Hematopoietic multipotent progenitor cell (in vitro differentiated cells): ENCODE measurements at places on chromosomes 12 and 14.

DNA sequence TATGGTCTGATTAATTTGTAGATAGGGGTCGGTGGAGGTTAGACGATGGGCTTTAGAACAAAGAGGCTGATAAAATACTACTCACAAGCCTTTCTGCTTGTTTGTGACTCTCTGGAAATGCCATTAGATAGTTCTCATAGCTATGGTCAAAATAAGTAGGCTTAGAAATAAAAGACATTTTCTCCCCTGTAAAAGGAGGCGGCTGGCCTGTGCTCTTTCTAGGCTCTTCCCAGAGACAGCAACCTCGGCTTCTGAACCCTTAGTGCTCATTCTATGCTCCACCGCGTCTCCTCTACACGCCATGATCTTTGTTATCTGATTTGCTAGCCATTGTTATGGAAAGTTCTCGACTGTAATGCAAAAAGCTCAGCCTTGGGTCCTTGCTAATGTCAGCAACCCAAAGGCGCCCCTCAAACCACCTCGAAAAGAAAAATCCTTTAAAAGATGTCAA is 64.5 kb downstream of the CRADD start:
- no peak for DNase-seq

GRCh38 chr12:68804657-68805591 is 3.1 kb upstream of the MDM2 start:
- DNase-seq, result no peak

DNA sequence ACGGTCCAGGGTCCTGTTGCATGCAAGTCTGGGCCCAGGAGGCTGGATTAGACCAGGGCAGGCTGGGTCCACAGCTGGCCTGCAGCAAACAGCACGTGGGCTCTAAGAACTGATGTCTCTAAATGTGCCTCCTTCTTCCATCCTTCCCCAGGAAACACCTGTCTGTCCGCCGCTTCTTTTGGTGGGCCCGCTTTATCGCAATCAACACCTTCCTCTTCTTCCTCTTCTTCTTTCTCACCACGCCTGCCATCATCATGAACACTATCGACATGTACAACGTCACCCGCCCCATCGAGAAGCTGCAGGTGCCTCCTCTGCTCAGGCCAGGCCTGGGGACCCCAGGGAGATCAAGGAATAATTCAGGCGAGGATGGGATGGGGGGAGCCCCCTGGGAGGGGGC is 28.3 kb downstream of the NGB start:
- DNase-seq, result peak; percentile 78

DNA sequence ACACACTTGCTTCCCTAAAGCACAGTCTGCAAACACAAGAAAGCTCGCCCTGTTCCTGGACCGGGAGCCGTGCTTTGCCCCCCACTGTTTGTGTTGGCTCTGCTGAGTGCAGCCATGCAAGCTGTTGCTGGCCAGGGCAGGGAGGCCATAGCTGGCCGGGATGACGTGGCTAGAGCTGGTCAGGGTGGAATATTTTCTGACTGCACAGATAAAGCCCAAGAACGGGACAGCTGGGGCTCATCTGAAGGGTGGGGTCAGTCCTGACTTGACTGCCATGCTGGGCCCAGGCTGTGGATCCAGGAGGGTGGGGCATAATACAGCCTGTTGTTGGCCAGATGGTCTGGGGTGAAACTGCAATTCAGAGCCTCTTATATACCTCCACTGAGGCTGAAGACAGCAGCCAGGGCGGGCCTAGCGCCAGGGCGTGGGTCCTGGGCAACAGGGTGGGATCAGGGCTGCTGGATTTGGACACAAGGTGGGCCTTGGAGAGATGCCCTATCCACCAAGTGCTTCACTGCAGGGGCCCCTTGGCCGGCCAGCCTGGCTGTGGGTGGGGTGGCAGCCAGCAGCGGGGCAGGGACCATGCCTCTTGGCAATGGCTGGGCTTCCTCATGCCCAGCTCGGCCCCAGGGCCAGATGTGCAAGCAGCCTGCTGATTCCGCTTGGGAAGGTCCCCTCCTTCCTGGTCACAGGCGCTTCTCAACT is 14.8 kb downstream of the KMT5A start:
- no peak for DNase-seq

DNA sequence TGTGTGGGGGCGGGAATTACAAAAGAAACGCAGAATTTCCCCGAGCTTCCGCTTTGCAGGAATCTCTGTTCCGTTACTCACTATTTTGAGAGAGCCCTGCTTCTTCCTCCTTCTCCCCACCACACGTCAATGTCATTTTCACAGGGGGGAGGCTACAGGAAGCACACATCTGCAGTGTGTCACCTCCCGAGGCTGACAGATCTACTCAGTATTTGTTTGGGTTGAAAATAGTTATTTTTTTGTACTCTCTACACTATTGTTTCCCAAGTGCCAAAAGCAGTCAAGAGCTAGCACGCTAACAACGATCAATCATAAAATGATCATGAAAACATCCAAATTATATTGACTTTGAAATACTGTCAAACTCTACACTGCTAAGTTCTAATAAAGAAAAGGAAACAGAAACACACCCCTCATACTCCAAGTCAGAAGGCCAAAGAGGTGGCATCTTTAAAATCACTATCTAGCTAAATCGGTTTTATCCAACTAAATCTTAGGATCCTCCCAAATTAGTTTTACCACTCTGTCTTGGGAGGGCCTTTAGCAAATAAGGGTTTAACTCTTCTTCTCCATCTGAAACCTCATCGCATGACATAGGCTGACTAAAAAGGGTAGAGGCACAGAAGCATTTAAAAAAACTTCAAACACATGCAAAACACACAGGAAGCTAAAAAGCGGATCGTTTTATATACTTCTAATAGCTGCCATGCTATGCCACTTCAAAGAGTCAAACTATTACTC is 51.8 kb downstream of the FOXN3 start:
- peak; percentile 26 for DNase-seq

GRCh38 chr14:101586531-101587430 is 25.5 kb downstream of the DIO3 start:
- DNase-seq, result no peak

DNA sequence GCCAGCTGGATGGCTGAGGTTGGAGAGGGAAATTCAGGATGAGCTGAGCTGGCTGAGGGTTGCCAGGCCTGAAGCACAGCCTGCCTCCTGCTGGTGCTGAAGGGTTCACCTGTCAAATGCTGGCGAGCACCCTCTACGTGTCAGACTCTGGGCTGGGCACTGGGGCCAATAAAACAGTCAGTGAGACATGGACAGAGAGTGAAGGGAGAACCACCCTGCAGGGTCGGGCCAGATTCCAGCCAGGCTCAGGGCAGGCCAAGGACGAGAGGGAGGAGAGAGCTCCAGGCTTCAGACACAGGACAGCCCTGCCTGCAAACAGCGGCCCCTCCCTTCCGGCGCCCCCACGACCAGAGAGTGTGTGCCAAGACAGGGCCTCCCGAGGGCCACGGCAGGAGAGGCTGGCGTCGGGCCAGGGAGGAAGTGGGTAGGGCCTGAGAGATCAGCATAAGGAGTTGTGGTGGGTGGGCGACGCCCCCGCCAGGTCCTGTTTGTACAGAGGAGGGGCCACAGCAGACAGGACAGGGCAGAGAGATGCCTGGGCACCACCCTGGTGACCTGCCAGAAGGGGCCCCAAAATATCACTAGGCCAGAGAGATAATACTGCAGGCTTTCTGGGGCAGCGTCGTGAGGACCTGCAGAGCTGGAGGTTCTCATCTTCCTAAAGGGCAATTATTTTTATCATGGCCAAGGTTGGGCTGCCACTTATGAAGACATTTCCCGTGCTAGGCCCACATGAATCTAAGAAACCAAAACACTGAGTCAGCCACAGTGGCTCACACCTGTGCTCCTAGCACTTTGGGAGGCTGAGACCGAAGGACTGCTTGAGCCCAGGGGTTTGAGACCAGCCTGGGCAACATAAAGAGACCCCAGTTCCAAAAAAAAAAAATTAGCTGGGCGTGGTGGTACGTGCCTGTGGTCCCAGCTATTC is 73.1 kb upstream of the GPR68 start:
- DNase-seq, result peak; percentile 30

GRCh38 chr12:84308211-84308610 is 604.4 kb downstream of the SLC6A15 start:
- DNase-seq, result no peak

DNA sequence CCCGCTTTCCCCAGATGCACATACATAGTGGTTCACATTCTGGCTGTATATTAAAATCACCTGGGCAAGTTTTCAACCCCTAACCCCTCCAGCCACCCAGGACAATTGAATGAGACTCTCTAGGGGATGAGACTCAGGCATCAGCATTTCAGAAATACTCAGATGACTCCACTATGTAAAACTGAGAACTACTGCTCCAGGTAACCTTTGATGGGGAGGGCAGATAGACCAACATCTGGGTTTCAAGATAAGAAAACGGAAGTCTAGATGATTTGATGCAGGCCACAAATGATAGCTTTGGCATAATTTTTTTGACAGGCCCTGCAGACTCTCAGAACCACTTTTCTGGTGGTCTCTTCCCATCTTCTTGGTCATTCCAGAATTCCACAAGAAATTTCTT is 341.1 kb downstream of the EMP1 start:
- DNase-seq, result peak; percentile 31

DNA sequence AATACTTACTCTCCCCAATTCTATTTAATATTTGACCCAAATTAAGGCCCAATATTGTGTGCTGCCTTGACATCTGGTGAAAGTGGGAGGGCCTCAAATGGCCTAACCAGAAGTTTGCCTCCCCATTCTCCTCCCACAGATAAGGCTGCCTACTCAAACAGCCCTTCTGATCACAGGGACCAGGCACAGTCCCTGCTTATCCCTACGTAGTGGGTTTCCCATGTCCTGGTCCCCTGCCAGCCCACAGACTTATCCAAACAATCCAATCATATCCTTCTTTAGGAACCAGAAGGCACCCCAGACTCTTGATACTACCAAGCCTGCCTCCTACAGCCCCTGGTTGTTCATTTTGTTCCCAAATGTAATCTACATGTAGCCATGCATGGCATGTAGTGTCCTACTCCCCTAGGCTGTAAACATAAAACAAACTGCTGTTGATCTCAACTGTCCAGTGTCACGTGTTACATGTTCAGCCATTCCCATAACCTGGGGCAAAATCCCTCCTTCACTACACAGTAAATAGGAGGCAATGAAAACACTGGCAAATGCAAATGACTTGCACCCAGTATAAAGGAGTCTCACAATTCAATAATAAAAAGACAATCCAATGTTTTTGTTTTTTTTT is 49.3 kb downstream of the EEA1 start:
- no peak for DNase-seq

- DNase-seq, result no peak
These were observed 166.8 kb upstream of the TBX3 start for GRCh38 chr12:114850661-114851275.

GRCh38 chr12:65670775-65671174 is 153.5 kb upstream of the HMGA2 start:
- no peak for DNase-seq

DNA sequence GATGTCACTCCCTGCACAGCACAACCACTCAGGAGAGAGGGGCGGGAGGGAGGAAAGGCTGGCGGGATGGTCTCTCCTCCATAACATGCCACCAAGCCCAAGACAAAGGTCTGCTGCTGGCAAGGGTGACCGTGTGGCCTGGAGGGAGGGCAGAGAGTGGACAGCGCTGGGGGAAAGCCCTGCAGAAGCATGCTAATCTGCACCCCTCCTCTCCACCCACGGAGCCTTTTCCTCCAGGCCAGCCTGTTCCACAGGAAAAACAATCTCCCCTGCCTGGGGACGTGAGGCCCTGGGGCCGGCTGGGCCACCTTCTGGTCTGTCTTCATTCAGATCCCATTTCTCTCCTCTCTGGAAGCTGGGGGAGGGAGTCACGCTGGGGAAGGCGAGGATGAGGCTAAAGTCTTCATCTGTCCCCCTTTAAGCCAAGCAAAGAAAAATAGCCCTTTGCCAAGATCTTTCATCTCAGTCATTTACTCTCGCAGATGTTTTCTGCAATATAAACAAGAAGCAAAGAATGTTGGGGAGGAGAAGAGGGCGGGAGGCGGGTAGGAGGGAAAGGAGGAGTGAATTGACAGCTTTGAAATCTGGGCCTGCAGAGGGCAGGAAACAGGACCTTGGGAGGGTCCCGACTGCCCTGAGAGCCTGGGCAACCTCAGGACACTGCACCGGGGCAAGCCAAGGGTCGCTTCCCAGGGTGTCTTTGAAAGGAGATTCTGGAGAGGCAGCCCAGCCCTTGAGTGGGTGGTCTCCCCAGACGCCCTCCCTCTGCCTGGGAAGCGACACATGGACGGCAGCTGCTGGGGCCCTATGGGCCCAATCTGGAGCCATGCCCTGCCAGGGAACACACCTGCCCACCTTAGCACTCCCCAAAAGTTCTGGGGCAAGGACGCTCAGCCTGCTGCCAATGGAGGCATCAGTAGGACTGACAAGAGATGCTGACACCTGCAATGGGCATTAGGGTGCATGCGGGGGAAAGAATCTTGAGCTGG is 133.6 kb downstream of the ZFP36L1 start:
- DNase-seq, result no peak

DNA sequence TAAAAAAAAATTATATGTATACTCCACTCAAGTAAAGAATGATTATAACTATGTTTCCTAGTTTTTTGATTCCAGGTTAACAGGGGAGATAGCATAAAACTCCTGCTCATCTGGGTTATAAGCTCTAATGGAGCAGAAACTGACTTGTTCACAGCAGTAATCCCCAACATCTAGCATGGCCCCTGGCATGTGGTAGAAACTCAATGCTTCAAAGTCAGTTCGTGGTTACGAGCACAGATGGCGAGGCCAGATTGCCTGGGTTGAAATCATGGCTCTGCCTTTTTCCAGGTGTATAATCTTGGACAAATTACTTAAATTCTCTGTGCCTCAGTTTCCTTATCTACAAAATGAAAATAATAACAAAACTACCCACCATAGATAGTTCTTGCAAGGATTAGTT is 183.8 kb downstream of the TTC7B start:
- peak; percentile 53 for DNase-seq

DNA sequence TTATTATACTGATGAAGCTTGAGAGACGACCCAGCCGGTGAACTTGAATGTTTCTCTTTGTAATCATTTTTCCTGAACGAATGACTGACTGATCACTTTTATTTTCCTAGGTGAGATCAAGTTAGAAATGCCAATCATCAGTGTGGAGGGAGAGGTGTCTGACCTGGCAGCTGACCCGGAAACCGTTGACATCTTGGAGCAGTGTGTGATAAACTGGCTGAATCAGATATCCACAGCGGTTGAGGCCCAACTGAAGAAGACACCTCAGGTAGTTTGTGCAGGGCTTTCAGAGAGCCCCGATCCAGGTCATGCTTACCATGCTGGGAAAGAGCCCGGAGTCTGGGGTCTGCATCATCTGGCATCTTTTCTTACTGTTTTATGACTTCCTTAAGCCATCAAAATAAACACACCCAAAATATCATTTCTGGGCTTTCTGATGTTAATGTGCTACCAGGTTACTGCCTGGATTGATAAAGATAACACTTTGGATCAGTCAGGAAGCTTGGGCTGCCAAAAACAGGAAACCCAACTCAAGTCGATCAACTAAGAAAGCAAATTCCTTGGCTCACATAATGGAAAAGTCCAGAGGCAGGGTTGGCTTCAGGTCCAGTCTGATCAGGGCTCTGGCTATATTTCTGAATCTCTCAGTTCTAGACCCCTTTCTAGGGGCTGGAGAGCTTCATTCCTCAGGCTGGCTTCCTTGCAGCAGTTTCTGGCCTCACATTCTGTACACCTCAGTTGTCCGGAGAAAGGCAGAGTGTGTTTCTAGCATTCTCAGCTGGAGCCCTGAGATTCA is 21.1 kb downstream of the DNAH10 start:
- DNase-seq, result no peak
